Activated CD4-positive, alpha-beta T cell treated with anti-CD3 and anti-CD28 coated beads, Interleukin-2, amount 10 ng/mL, durations not matched to agents 7 days and 5 days (primary cell): ENCODE measurements at places on chromosomes 16 and 17. TPM values are rescaled to one million over a fixed set of nuclear protein-coding genes. Genes with fewer than 3 reads are reported as not detected.
A peak's percentile ranks its signal among the peaks of the same experiment; 100 is the strongest.

The DYNLL2 gene
- total RNA-seq: 30.1 TPM

- no peak for DNase-seq
Measured at GRCh38 chr17:30573603-30574175, 96.5 kb downstream of the GOSR1 start.

The GPR142 gene
- not detected for total RNA-seq

GRCh38 chr16:84922351-84923120 lies 88.8 kb downstream of the ZDHHC7 start:
- no peak for DNase-seq

- no peak for DNase-seq
Measured at GRCh38 chr17:2172077-2172851, 117.4 kb downstream of the HIC1 start.

DNA sequence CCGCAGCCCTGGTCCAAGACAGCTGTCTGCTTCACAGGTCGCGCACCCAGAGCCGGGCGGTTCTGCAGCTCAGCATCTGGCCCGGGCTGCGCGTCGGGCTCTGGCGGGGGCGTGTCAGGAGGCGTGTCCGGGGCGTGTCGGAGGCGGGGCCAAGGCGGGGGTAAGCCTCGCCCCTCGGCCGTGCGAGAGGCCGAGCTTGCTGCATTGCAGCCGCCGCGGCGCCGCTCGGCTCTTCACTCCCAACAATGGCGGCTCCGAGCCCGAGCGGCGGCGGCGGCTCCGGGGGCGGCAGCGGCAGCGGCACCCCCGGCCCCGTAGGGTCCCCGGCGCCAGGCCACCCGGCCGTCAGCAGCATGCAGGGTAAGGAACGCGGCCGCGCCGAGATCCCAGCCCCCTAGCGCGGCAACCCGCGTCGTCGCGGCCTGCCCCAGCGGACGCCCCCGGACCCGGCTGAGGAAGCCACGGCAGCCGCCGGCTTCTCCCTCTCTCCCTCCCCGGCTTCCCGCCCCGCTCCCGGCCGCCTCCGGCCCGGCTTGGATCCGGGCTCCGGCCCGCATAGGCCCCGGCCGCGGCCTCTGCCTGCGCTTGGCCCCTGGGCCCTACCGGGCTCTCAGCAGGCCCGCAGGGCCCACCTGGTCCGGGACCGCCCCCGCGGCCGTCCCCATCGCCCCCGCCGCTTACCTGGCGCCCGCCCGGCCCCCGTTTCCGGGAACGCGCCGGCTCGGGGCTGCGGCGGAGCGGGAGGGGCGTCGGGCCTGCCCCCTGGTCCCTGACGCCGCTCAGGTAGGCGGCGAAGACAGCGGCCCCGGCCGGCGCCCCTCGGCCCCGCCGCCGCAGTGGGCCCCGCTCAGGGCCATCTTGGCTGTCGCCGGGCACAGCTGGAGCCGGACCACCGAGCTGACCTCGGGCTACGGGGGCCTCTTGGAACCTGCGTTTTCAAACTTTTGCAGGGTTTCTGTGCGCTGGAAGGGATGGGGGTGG lies at the start of gene MAP2K4:
Gene MAP2K4 (plus strand): TSS at position 236 of the 981 bp plus-strand sequence. CDS start 10 bp downstream, at position 246.
- DNase-seq: peak; percentile 90

- DNase-seq: no peak
Measured at GRCh38 chr17:80396157-80397033, 18.6 kb upstream of the ENDOV start.

The MYL4 gene
- not detected for total RNA-seq

- DNase-seq: no peak
Measured at GRCh38 chr16:50642349-50642748, 38.8 kb downstream of the SNX20 start.

GRCh38 chr17:66906321-66907278 lies 57.9 kb upstream of the CACNG4 start:
- peak; percentile 68 for DNase-seq

DNA sequence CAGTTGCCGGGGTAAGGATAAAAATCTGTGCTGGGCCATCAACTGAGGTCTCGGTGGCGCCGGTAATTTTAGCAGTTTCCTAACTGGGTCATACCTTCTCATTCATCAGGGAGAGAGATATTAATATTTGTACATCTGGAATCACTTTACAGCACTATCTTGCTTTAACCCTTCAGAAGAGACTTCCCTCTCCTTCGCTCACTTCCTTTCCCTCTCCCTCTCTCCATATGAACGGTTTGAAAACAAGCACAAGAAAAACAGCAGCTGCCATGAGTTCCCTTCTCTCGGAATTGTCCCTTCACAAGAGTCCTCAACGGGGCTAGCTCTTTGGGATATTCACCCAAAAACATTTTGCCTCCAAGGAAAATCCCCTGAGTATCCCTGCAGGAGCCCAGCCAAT lies 144.3 kb upstream of the NOG start:
- no peak for DNase-seq

DNA sequence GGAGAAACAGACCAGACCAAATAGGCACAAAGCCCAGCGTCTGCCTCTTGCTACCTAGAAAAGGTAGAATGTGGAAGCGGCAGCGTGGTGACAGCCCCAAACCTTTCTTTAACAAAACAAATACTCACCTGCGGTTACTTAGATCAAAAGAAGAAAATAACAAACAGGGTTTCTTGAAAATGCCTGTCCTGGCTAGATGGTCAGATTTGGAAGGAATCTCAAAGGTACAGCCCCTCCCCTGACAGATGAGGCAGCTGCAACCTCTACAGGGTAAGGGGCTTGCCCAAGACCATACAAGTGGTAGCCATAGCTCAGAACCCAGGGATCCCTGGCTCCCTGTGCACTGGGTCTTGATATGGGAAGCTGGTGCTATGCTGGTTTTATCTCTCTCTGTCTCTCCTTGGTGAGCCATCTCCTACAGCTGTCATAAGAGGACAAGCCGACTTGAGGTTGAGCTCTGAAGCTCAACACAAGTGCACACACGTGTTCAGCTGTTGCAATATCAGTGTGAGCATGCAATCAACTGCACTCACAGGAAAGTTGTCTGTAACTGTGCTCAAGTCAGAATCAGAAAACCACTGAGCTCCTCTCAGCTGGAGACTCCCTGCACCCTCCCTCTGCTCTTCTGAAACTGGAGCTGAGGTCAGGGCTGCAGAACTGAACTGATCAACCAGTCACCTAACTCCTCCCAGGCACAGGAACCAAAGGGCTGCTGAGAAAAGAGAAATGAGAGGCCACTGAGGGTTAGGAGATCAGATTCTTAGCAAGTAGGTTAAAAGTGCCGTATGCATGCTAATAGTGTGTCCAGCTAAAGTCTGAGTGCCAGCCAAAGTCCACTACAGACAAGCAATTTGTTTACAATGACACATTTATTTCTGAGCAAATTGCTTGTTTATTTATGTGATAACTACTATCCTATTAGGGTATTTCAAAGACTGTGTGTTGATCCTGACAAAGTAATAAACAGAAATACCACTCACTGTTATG lies 6.1 kb upstream of the RNF157 start:
- DNase-seq: peak; percentile 86

DNA sequence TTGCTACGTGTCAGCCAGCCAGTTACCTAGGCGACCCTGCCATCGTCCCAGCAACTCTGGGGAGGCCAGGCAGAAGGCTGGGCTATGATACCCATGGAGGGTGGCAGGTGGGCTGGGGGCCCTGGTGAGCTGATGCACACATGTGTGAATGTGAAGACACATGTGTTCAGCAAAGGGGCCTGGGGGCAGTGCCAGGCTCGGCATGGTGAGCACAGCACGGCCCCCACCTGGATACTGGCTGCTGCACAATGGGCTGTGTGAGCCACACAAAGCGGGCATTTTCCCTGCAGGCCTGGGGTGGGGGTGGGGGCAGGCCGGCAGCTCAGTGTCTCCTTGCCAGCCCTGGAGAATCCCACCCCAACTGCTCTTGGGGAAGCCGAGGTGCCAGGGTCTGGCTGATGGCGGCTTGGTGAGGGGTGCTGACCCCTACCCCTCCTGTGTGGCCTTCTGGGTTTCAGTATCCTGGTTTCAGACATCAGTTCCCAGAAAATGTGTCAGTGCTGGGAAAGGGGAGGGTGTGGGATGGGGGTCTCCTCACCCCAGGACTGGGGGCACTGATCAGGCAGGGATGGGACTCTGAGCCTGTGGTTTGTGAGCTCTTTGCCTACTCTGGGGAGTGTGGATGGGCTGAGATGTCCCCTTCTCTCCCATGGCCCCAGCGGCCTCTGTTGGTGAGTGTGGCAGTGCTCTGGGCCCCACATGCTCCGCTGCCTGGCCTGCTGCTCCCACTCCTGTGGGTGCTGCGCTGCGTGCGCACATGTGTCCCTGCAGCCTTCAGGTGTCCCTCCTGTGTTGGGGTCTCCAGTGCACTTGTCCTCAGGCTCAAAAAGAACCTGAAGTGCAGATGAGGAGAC lies 5.1 kb downstream of the LLGL1 start:
- no peak for DNase-seq

The HMOX2 gene
- 86.3 TPM for total RNA-seq

The TSNAXIP1 gene
- 0.27 TPM for total RNA-seq

GRCh38 chr16:31455601-31456314 lies 3.5 kb upstream of the ARMC5 start:
- DNase-seq: peak; percentile 29

The EPX gene
- total RNA-seq: not detected

DNA sequence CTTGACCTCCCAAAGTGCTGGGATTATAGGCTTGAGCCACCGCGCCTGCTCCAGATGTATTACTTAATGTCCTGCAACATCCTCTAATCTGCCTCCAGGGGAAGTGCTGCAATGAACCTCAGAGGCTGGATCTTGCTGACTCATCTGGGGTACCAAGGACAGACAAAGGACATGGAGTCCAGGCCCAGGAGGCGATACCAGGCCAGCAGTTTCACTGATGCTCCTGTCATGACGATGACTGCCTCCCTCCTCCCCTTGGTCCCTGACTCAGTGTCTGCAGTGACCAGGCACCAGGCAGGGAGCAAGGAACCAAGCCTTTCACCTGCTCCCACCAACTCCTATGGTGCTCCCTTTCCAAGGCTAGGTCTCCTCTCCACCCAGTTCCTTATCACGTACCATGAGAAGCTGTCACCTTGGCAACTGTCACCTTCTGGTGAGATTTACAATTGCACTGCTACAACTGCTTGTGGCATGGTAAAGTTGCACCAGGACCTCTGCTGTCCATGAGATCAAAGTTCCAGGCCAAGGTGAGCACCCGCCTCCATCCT lies 21.6 kb upstream of the PHOSPHO1 start:
- DNase-seq: no peak

- DNase-seq: no peak
Measured at GRCh38 chr16:81137754-81138153, 41.6 kb upstream of the GCSH start.

The CMTR2 gene
- total RNA-seq: 24.2 TPM

DNA sequence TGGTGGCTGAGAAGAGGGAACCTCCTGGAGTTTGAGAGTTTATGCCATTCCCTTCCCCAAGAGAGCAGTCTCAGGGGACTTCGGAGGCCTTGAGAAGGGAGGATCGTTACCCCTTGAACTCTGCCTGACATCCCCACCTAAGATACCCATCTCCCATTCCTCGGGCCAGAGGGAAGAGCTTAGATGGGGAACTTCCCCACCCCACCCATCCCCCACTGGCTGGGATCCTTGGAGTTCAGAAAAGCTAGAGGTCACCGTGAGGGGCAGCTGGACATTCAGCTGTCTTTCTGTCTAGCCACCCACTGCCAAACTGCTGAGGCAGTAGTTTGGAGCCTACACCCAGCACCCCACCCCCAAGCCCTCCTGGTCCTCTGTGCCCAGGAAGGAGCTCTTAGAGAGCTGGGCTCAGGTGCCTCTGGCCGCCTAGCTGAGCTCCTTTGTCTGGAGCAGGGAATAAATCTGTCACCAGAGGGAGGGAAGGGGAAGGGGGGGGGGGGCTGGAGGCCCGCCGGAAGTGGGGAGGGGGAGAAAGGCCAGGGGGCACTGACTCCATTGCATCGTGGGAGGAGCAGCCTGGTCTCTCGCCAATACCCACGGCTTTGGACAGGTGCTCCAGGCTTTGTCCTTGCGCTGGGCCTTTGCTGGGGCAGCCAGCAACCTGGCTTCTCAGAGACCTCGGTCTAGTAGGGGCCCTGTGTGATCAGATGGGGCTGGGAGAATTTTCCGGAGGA lies 1.0 kb downstream of the HSD11B2 start:
- DNase-seq: no peak

- DNase-seq: peak; percentile 75
Measured at GRCh38 chr16:85898521-85899442, at the start of gene IRF8. TSS of gene IRF8 (plus strand) at chr16:85899162. CDS start at chr16:85903016, 3,854 bp downstream.

The TP53TG3B gene
- not detected for total RNA-seq

- no peak for DNase-seq
Measured at GRCh38 chr17:72756256-72756655, 336.2 kb downstream of the SLC39A11 start.
